Activated CD4-positive, alpha-beta T cell treated with anti-CD3 and anti-CD28 coated beads, Interleukin-2, amount 50 U/mL, for 48 hours (primary cell): ENCODE measurements at places on chromosomes 4 and X.

GRCh38 chrX:101931488-101932248 is at the start of gene ZMAT1:
Gene ZMAT1, minus strand, starts transcription at chrX:101932027. Its CDS starts 19 bp downstream, at chrX:101932008.
- peak; percentile 94 for DNase-seq

DNA sequence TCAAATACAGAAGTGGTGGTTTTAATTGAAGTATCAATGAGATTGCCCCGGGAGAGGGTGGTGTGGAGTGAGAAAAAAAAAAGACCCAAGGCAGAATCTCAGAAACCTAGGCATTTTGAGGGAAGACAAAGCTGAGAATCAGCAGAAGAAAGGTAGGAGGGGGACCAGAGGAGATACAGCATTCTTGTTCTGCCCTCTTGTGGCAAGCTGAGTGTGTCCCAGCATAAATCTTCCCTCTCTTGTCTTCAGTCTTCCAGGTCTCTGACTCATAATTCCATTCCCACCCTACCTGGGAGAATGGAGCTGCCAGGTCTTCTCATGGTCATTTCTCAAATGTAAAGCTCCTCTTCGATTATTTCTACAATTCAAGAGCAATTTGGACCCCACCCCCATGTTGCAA is 32.7 kb upstream of the MAGED1 start:
- DNase-seq, result no peak

- no peak for DNase-seq
Observed at GRCh38 chrX:10536744-10537143, 83.6 kb downstream of the MID1 start.

- DNase-seq, result no peak
Observed at GRCh38 chrX:23493941-23494374, 159.3 kb downstream of the PTCHD1 start.

DNA sequence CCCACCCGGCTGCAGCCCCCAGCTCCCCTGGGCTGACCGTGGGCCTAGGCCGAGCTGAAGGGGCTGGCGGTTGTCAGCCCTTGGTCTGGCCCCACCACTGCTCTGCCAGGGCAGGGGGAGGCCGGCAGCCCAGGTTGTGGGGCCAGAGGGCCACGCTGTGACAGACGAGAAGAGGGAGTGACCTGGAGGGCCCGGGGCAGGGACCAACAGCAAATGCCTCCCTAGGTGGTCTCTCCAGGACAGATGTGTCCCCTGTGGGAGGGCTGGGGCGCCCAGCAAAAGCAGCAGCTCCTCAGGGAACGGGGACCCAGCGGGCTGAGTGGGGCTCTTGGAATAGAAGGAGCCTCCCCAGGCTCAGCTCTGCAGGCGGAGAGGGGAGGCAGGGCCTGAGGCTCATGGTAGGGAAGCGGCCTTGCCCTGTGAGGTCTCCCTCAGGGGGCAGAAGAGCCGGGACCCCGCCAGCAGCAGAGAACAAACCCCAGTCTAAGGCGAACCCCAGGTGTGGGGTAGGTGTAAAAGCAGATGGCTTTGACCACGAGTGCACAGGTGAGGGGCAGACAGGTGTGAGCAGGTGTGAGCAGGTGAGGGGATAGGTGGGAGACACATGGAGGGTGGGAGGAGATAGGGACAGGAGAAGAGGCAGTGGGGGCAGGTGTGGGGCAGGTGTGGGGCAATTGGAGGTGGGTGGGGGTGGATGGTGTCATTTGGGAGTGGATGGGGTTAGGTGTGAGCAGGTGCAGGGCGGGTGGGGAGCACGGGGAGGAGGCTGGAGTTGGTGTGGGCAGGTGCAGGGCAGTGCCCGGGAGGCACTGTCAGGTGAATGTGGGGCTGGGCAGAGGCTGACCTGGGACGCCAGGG is 34.1 kb upstream of the SPON2 start:
- DNase-seq, result no peak

GRCh38 chr4:71732706-71733105 is 51.2 kb downstream of the GC start:
- DNase-seq, result no peak

GRCh38 chrX:141467442-141467841 is 117.1 kb downstream of the SPANXA1 start:
- no peak for DNase-seq

DNA sequence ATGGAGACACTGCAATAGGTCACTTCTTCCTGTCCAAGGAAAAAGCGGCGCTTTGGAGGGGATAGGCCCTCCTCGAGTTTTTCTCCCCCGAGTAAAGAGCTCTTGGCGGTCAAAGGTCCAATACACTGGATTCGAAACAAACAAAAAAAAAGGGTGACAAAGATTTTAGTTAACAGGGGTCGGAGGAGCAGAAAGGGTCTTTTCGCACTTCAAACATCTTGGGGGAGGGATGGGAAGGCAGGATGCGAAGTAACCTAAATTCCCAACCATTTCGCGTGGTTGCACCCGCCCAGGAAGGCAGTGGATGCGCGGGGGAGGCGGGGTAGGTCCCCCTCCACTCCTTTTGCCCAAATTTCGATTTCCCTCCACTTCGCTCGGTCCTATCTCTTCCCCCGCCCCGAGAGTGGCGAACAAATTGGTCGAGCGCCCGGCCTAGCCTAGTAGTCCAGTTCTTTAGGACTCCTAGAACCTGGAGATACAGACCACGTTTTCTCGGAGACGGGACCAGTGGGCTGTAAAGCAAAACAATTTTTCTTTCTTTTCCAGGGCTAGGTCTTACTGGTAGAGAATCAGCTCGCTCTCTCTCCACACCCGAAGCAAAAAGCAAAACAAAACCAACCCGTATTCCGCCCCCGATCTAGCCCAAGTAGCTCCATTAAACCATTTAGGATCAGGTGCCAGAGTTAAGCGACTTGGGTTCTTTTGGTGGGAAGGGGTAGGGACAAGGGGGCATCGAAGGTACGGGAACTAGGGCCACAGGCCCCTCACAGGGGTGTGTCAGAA is 2.0 kb upstream of the STAG2 start:
- peak; percentile 28 for DNase-seq

DNA sequence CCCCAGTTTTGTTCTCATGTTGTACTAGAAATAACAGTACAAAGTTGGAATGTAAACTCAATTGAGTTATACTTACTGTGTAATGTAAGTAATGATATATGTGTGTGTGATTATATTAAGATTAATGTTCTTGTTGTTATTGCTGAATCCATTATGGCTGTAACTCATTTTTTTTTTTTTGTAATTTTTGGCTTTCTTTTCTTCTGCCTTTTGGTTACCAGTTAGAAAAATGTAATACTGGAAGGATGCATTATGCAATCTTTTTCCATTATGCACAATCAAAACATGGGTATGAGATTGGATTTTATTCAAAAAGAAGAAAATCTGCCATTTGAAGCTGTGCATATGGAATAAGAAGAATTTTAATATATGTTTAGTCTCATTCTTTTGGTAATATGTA is 34.0 kb downstream of the BANK1 start:
- DNase-seq, result no peak

DNA sequence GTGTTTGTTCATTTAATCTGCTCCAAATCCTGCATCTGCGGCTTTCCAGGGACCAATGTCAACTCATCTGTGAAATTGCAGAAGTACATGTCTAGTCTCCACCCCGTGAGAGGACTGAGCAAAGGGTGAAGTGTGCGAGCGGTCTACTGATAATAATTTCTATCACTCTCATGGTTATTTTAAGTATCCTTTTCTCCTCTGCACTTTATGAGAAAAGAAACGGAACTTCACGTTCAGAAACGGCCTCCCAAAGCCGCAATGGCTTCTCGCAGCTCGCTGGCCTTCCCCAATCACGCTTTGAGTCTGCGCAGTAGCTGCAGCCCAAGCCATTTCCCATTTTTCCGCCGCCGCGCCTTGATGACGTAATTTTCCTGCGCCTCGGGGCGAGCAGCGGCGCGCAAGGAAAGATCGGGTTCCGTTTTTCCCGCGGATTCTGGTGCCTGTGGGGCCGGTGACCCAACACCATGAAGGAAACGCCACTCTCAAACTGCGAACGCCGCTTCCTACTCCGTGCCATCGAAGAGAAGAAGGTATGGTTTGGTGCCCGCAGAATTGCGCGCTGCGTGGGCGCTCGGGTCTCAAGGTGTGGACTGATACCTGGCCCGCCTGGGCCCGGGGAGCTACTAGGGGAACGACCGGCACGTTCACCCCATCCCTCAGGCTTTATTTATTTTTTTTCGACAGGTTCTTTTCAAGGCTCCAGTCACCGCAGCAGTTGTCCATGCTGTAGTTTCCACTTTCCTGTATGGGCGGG is at the start of gene EXOSC9:
EXOSC9 (plus strand) TSS at position 363 of the 754 bp plus-strand sequence; CDS start at position 465, 102 bp downstream.
- peak; percentile 96 for DNase-seq

GRCh38 chr4:148831945-148832344 is 389.7 kb upstream of the NR3C2 start:
- no peak for DNase-seq

GRCh38 chrX:154327038-154327820 is 31.6 kb downstream of the TKTL1 start:
- no peak for DNase-seq

DNA sequence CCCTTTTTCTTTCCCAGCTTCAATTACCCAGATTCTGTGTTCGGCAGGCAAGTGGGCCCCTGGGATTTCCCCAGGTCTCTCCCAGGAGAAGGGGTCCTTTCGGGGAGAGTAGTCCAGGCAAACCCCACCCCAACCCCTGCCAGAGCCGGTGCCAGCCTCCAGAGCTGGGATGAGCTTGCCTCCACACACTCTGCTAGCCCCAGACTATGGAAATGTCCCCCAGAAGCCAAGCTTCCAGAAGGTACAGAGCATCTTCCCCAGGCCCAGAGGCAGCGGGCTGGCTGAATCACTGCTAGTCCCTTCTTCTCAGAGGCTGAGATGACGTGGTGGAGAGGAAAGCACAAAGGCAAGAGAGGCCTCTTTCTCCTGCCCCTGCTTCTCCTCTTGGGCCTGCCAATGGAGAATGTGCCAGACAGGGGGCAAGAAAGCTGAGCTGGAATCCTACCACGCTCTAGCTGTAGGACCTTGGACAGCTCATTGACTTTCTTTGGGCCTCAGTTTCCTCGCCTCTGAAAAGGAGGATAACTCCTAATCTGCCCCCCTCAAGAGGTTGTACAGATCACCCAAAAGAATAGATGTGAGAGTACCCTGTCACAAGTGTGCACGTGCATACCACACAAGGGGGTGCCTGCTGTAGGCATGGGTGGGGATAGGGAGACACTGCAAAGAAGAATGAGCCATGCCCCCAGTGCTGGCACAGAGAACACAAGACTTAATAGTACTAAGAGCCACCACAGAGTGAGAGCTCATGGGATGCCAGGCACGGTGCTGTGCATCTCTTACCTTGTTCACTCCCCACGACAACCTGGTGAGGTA is 2.1 kb downstream of the SASH3 start:
- peak; percentile 45 for DNase-seq

- no peak for DNase-seq
Observed at GRCh38 chr4:145644699-145645098, 25.5 kb downstream of the MMAA start.

GRCh38 chrX:113529426-113530013 is 688.9 kb upstream of the AMOT start:
- no peak for DNase-seq

DNA sequence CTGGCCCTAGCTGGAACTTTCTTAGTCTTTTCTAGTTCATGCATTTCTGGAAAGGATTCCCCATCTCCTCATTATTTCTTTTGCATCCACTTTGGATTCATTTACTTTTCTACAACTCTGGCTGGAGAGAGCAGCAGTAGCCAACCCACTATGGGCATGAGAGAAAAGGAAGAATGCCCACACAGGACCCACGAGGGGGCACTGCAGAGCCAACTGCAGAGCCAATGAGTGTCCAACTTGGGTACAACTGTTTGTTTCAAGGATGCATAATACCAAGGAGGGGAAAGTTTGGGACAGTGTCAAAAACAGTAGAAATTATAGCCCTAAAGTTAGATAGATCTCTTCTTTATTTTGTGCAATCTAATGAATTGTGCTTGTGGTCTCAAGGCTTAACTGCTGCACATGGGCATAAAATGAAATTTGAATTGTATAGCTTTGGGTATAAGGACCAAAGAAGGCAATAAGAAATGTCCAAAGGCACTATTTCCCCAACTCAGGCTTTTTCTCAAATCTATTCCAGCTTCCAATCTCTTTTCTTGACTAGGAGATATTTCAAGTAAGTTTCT is 230.6 kb downstream of the NSUN7 start:
- DNase-seq, result no peak

DNA sequence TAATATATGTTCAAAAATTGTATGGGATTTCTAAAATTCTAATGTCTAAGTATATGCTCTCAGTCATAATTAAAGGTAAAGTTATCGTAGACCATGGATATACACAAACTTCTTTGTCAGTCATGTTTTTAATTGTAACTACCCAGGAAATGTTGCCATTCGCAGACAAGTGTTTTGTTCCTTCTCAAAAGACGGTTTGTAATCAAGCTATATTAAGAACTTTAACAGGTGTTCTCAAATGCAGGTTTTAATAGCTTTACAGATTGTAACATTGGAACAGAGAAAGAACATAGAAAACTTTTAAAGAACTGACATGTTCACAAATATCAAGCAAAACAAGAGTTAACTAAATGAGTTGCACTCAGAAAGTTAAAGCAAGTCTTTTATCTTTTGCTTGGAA is 58.9 kb downstream of the KDM5C start:
- DNase-seq, result no peak

- no peak for DNase-seq
Observed at GRCh38 chrX:23478056-23478455, 143.4 kb downstream of the PTCHD1 start.

GRCh38 chr4:148076964-148077363 is 345.1 kb downstream of the ARHGAP10 start:
- no peak for DNase-seq

DNA sequence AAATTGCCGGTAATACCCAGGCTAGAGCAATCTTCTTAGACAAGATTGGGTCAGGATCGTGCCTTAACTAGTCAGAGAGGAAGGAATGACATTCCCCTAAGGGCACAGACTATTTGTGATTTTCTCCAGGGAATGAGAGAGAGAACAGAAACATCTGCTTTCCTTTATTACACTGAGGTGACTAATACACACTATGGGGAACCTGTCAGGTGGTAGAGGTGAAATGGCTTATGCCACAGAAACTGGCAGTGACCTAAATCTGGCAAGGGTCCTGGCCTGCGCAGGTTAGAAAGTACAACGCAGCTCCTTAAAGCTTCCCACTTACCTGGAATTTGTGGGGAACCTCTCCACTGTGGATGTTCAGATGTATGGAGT is 16.6 kb upstream of the HPGD start:
- DNase-seq, result no peak

- DNase-seq, result no peak
Observed at GRCh38 chrX:78042601-78043000, 61.4 kb upstream of the PGK1 start.

DNA sequence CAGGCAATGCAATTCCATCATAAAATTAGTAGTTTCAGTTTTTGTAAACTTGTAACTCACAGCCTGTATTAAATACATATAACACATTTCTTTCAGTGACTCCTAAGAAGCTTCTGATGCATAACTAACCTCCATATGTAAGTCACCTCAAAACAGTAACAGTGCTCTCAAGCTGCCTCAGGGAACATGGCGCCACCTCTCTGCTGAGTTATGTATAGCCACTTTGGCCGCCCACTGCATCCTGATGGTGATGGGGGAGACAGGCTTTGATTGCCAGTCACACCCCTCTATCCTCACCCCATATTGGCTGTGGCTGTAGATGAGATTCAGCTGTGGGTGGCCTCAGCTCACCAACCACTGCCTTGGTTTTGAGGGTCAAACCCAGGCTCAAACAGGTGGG is 54.3 kb downstream of the LRBA start:
- DNase-seq, result peak; percentile 54
